Ovary (tissue), 10 donors: ENCODE measurements at places on chromosomes 12 and 14. TPM values are rescaled to one million over a fixed set of nuclear protein-coding genes. Genes with fewer than 3 reads are reported as not detected.

Gene RBMS2
- total RNA-seq: 19.4 TPM

Gene B3GNT4
- not detected for total RNA-seq

Gene P2RX7
- 9.3 TPM for total RNA-seq

Gene KCNC2
- total RNA-seq: not detected

Gene OTX2
- not detected for total RNA-seq

Gene SMIM41
- total RNA-seq: 4.0 TPM
